GM12878 (cell line): ENCODE measurements at places on chromosomes 12 and 14.

- no peak for DNase-seq
Observed at GRCh38 chr12:123076604-123077297, 74.1 kb downstream of the PITPNM2 start.

DNA sequence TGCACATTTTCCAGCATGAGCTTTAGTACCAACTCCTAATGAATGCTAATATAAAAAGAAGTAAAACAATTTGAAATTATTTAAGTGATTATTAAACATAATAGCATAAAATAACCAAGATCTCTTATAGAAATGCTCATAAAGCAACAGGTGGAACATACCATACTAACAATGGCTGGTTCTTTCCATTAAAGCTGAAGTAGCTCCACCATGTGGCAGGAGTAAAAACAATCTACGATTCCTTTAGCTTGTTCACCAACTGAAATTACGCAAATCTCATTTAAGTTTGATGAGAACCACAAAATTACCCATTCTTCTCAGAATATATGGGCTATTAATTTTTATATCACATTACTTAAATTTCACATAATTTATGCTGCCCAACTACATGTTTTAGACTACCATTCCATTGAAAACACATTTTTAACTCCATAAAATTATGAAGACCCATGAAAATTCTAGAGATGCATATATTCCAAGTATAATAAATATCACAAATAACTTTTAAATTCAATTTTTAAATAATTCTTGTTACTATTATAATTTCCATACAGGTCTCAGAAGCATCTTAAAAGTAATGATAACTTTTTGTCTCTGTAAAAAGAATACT lies 213.6 kb downstream of the DAD1 start:
- DNase-seq: no peak

DNA sequence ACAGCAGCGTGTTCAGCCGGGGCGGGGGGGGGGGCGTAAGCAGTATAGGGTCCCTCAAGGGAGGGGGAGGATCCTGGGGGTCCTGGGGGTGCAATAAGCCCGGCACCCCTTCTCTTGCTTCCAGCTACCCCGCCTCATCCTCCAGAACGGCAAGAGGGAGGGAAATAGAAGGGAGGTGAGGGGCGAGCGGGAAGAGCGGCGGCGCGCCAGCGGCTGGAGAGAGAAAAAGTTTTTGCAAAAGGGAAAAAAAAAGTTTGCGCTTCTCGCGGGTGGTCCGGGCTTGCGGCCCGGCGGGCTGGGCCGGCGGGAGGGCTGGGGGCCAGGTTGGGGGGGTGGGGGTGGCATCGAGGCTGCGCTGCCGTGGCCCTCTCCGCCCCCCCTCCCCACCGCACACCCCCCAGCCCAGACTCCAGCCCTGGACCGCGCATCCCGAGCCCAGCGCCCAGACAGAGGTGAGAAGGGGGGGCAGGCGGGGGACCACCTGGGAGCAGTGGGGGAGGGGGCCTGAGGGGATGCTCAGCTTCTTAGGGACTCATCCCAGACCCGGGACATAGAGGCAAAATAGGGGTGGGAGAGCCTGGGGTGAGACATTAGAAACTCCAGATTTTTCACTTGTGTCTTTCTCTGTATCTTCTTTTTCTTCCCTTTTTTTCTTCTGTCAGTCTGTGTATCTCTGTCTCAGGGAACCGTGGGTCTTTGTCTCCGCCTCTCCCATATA lies at the start of gene GLI1:
Gene GLI1 (plus strand): TSS at position 36 of the 718 bp plus-strand sequence. CDS start 3,907 bp downstream, outside the sequence.
- DNase-seq: no peak

DNA sequence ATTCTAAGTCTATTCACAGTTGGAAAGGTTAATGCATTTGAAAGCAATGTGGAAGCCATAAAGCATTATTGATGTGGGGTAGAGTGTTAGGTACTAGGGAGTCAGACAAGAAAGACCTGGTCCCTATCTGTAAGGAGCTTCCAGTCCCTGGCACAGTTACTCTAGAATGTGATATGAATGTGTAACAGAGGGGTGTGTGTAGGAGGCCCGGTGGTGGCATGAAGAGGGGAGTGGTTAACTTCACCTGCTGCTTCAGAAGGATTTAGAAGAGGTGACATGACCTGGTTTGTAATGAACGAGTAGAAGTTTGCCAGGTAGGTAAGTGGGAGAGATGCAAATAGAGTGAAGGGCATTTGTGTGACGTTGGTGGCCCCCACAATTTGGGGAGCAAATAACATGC lies 15.1 kb upstream of the GALNT6 start:
- no peak for DNase-seq

GRCh38 chr12:45216230-45216982 lies 511 bp downstream of the ANO6 start:
- DNase-seq: no peak

DNA sequence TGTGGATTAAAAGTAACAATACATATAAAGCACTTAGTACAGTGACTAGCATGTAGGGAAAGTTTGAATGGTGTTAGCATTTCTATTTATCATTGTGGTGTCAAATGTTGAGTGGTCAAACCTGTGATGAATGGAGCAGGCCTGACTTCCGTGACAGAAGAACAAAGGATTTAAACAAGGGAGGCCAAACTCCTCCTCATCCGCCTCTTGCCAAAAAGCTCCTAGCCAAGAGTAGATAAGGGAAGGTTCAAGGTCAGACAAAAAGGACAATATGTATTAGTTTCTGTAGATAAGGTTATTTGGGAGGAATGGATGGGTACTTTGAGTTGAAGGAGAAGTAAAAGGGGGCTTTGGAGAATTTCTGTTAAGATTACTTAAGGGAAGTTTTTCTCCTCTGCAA lies 6.5 kb downstream of the RNASE7 start:
- DNase-seq: no peak

- DNase-seq: no peak
Observed at GRCh38 chr14:55580470-55581341, 699 bp downstream of the KTN1 start.

DNA sequence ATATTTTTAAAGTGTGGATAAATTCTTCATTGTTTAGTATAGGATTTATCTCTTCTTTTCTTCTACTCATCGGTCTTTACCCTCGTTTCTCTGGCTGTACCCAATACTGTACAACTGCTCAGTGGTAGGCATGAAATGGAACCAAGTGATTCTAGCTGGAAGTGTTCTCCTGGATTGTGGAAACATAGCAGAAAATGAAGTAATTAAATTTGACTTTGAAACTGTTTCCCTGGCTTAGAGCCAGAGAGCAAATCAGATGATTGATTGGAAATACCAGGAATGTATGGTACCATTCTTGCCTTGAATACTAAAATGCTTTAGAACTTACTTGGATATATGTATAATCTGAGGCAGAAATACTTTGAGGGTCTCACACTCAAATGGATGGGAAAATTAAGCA lies 292.3 kb downstream of the ERC1 start:
- no peak for DNase-seq

DNA sequence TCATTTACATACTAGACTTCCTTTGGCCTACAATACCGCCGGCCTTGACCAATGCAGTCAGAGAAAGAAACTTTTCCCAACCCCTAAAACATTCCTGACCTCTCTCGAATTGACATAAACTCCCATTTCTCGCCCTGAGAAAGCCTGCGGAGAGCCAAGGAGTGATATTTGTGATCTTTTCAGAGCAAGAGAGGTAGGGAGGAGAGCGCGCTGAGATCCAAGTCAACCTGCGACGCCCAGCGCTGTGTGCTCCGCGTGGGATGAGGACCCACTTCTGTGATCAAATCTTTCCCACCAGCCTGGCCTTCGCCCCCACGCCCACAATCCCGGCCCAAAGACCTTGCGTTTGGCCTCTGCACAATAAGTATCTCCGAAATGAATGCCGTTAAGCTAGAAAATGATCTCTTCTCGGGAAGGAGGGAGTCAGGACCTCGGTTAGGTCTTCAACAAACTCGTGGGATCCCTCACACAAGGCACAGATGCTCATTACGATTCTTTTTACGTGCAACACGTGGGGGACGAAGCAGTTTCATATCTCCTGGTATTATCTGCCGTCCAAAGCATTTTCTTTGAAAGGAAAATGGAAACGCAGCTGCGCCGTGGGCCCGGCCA lies 6.3 kb upstream of the NPAS3 start:
- no peak for DNase-seq

- DNase-seq: no peak
Observed at GRCh38 chr14:61524211-61524806, 171.0 kb upstream of the HIF1A start.

DNA sequence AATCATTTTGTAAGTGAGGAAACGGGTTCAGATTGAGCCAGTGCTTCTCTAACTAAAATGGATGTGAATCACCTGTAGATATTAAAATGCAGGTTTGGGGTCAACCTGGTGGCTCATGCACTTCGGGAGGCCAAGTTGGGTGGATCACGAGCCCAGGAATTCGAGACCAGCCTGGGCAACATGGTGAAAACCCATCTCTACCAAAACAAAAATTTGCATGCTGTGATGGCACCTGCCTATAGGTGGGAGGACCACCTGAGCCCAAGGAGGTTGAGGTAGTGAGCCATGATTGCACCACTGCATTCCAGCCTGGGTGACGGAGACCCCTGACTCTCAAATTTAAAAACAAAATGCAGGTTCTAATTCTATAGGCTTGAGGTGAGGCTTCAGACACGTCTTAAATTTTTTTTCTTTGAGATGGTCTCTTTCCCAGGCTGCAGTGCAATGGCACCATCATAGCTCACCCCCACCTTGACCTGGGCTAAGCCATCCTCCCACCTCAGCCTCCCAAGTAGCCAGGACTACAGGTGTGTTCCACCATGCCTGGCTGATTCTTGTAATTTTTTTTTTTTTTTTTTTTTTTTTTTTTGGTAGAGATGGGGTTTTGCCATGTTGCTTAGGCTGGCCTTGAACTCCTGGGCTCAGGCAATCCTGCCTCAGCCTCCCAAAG lies 9.0 kb downstream of the TUBA1C start:
- DNase-seq: no peak

DNA sequence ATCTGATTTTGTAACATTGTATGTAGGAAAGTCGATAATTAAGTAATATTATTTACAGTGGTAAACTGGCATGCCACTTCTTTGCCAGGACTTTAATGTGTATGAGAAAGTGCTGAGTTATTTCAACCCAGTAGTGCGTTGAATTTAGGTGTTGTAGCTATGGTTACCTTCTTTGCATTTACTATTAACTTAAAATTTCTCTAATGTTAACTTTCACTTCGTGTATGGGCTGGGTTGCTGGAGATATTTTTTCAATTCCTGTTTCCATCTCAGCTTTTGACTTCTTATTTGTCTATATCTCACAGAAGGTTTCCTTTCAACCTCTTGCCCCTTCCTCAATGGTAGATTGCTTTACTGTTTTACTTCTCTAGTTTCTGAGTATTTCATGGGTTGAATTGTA lies 1345.6 kb downstream of the FSCB start:
- no peak for DNase-seq

GRCh38 chr12:21456291-21456780 lies 18.9 kb downstream of the PYROXD1 start:
- DNase-seq: no peak

DNA sequence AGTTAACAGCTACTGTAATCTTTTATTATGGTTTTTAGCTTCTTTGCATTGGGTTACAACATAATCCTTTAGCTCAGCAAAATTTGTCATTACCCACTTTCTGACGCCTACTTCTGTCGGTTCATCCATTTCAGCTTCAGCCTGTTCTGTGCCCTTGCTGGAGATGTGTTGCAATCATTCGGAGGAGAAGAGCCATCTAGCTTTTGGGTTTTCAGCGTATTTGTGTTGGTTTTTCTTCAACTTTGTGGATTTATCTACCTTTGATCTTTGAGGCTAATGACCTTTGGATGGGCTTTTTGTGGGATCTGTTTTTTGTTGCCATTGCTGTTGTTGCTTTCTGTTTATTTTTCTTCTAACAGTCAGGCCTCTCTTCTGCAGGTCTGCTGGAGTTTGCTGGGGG lies 69.2 kb upstream of the ATXN7L3B start:
- no peak for DNase-seq

DNA sequence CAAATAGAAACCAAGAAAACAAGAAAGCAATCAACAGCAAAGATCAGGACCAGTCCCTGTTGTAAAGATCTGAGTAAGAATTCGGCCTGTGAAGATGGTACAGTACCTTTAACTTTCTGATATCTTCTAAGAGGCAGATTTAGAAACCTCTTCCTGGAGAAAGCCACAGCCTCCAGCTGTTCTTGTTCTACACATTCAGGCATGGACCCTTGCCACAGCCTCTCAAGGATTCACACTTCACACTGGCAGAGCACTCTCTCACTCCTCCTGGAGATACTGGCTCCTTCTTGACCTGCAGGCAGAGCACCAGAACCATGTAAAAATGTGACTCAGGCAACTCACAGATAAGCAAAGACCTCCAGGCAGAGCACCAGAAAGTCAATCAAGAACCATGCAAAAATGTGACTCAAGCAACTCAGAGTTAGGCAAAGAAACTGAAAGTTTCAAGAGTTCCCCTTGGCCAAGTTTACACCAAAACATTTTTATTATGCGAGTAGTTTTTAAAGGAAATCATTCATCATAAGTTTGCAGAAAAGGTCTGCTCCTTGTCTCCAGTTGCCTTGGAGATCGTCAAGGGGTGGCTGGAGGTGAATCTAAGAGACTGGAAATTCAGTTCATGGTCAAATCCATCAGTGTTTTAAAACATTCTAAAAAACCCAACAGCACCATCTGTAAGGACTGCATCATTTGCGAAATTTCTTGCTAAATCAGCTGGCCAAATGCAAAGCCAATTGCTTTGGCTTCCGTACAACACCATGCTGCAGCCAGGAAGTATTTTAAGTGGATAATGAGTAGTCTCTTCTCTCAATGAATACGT lies 119.3 kb upstream of the MDM1 start:
- peak; percentile 88 for DNase-seq

GRCh38 chr12:112557951-112558630 lies 139.3 kb downstream of the PTPN11 start:
- no peak for DNase-seq

- no peak for DNase-seq
Observed at GRCh38 chr14:55052269-55052930, 953 bp downstream of the MAPK1IP1L start.

GRCh38 chr14:39372656-39373055 lies 59.6 kb downstream of the FBXO33 start:
- DNase-seq: no peak

- DNase-seq: peak; percentile 51
Observed at GRCh38 chr12:120797677-120798642, 72.3 kb downstream of the ACADS start.

GRCh38 chr12:87518481-87518880 lies 510.7 kb downstream of the C12orf50 start:
- no peak for DNase-seq

- DNase-seq: no peak
Observed at GRCh38 chr12:132218915-132219314, 74.7 kb downstream of the NOC4L start.

GRCh38 chr12:48185181-48185919 lies 1.9 kb downstream of the CCDC184 start:
- no peak for DNase-seq

GRCh38 chr14:96177766-96178375 lies 26.8 kb upstream of the BDKRB2 start:
- DNase-seq: no peak

- DNase-seq: no peak
Observed at GRCh38 chr12:51951843-51952722, 584 bp downstream of the ACVR1B start.
